Memory B cell (primary cell): ENCODE measurements at places on chromosomes 2 and 18.
A peak's percentile ranks its signal among the peaks of the same experiment; 100 is the strongest.

GRCh38 chr2:42368817-42369531 lies 8.0 kb upstream of the COX7A2L start:
- peaks cover 3% of the 10 kb centered on the region for H3K27me3 ChIP-seq
- DNase-seq = no peak
- H3K36me3 ChIP-seq = no peaks in the 10 kb centered on the region
- H3K4me3 ChIP-seq = no peak overlapping the region

GRCh38 chr2:33491441-33492084 lies 15.1 kb downstream of the RASGRP3 start:
- H3K27ac ChIP-seq = peak overlapping the region; percentile 79
- no peak for DNase-seq
- H3K36me3 ChIP-seq = peaks cover 14% of the 10 kb centered on the region
- no peaks in the 10 kb centered on the region for H3K27me3 ChIP-seq
- peak overlapping the region; percentile 53 for H3K4me3 ChIP-seq

DNA sequence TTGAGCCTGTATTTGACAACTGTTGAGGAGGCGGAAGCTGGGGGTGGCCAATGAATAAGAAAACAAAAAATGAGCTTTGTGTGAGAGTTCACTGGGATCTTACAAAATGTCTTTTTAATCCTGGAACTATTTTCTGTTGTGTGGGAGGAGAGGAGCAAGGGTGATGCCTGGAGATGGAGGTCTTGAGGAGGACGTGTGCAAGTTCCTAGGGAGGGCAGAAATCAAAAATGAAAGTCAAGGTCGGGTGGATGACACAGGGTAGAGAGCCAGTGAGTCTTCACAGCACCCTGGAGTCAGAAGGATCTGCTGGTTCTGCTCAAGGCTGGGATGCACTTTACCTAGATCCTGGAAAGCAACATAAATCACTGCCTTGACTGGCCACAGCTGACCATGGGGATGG lies 180.3 kb upstream of the PKDCC start:
- H3K4me1 ChIP-seq = peaks cover 4% of the 10 kb centered on the region
- H3K4me3 ChIP-seq = peak overlapping the region; percentile 49
- H3K27me3 ChIP-seq = peaks cover 10% of the 10 kb centered on the region
- no peak overlapping the region for H3K27ac ChIP-seq
- no peaks in the 10 kb centered on the region for H3K36me3 ChIP-seq
- DNase-seq = no peak

DNA sequence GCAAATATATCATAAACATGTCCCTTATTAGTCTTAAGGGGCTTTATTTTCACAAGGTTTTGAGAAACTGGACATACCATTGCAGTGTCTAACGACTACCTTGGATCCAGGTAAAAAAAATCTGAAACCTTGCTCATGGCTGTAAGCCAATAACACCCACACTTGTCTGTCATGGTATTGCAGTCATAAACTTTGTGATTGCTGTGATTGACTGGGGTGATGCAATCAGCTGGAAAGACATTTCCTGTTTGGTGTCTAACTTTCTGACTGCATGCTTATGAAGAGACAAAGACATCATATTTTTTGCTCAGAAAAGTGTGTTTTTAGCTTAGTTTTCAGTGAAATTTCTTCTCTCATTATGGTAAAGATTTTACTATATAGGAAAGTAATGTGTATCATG lies 635.0 kb downstream of the TSN start:
- no peaks in the 10 kb centered on the region for H3K27me3 ChIP-seq
- no peak overlapping the region for H3K4me3 ChIP-seq
- H3K4me1 ChIP-seq = no peaks in the 10 kb centered on the region
- no peaks in the 10 kb centered on the region for H3K36me3 ChIP-seq
- no peak overlapping the region for H3K27ac ChIP-seq
- no peak for DNase-seq

DNA sequence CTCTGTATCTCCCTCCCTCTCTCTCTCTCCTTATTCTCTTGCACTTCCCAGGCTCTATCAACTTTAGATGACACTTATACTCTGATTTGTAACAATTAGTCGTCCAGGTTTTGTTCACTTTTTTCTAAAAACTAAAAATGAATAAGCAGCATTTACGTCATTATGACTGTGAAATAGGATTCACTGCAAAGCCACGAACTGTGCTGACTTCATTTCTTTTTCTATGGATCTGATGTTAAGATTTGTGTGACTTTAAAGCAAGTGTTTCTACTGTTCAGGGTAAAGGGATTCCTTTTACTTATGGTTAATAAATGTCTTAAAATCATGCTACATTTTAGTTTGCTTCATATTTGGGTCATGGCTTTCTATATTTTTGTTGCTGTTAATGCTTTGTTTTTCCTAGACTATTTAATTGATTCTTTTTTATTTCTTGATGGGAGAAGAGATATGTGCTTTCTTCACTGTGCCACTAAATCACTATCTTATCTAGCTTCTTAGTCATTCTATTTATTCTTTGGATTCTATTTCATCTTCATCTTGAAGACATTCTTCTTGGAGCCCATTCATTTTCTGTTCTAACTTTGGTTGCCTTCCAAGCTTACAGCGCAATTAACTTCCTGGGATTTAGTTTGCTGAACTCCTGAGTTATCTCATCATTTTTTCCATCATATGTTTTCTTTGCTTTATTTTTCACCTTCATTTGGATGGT lies 480.4 kb upstream of the TRIB2 start:
- no peak for DNase-seq
- no peaks in the 10 kb centered on the region for H3K27me3 ChIP-seq
- no peak overlapping the region for H3K27ac ChIP-seq
- no peak overlapping the region for H3K4me3 ChIP-seq
- no peaks in the 10 kb centered on the region for H3K4me1 ChIP-seq

DNA sequence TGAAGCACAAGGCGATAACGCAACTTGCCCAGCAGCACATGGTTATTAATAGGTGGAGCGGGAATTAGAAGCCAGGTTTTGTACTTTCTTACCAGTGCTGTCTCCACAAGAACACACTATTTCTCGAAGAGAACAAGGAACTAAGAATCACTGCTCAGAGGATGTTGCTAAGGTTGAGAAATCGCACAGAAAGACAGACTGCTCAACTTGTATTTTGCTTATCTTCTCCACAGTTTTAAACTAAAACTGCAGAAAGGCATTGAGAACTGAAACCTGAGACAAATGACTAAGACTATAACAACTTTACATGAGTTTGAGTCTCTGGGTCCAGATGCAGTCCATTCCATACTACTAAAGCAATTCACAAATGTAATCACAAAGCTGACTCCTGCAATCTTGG lies 6.2 kb downstream of the PRKD3 start:
- H3K27me3 ChIP-seq = no peaks in the 10 kb centered on the region
- DNase-seq = no peak
- H3K36me3 ChIP-seq = peaks cover 5% of the 10 kb centered on the region

DNA sequence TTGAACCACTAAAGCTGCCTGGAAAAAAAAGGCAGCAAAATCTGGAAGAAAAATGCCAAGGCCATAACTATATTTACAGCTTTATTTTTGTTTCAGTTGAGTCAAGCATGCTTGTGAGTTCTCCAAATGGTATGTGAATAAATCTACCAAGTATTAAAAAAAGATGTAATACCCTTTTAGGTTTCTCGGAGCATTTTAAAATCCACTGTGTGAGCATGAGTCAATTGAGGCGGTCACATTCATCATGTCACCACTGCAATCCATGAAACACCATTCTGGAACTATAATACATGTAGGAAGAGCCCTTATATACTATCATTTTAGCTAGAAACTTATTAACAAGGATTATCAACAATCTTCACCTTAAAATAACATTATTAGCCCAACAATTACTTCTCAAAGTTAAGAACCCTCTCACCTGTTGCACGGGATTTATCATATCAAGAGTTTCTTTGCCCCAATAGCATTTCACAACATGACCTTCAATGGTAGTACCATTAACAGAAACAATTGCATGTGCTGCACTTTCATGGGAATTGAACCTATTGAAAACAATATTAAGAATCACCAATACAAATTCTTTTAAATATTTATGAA lies 24.2 kb upstream of the C2orf42 start:
- H3K36me3 ChIP-seq = peaks cover 20% of the 10 kb centered on the region
- no peak overlapping the region for H3K4me3 ChIP-seq
- peaks cover 2% of the 10 kb centered on the region for H3K4me1 ChIP-seq
- no peak for DNase-seq

- no peaks in the 10 kb centered on the region for H3K4me1 ChIP-seq
- no peaks in the 10 kb centered on the region for H3K27me3 ChIP-seq
- H3K4me3 ChIP-seq = no peak overlapping the region
- H3K27ac ChIP-seq = no peak overlapping the region
- H3K36me3 ChIP-seq = no peaks in the 10 kb centered on the region
- DNase-seq = no peak
Observed at GRCh38 chr2:6024784-6025183, 332.6 kb downstream of the SOX11 start.

- no peaks in the 10 kb centered on the region for H3K4me1 ChIP-seq
- H3K36me3 ChIP-seq = no peaks in the 10 kb centered on the region
- no peak overlapping the region for H3K27ac ChIP-seq
Observed at GRCh38 chr2:198880986-198881385, 576.8 kb downstream of the SATB2 start.

DNA sequence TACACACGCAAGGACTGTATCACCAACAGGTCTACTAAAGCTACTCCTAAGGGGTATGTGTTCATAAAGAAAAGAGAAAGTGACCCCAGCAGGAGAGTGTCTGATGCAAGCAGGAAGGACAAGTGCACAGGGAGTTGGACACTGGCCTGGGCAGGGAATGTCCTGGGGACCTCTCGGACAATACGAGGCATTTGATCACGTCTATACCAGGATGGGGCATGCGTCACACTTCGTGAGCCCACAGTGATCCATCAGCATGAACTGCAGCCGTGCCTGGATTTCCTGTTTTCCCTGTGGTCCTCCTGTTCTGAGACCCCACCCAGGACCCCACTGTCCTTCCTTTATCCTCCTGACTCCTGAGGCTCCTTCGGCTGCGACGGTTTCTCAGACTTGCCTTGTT lies 113.9 kb downstream of the HDAC4 start:
- peaks cover 14% of the 10 kb centered on the region for H3K27me3 ChIP-seq
- no peak for DNase-seq
- peaks cover 40% of the 10 kb centered on the region for H3K4me1 ChIP-seq
- no peak overlapping the region for H3K4me3 ChIP-seq
- H3K36me3 ChIP-seq = peaks cover 3% of the 10 kb centered on the region
- no peak overlapping the region for H3K27ac ChIP-seq

DNA sequence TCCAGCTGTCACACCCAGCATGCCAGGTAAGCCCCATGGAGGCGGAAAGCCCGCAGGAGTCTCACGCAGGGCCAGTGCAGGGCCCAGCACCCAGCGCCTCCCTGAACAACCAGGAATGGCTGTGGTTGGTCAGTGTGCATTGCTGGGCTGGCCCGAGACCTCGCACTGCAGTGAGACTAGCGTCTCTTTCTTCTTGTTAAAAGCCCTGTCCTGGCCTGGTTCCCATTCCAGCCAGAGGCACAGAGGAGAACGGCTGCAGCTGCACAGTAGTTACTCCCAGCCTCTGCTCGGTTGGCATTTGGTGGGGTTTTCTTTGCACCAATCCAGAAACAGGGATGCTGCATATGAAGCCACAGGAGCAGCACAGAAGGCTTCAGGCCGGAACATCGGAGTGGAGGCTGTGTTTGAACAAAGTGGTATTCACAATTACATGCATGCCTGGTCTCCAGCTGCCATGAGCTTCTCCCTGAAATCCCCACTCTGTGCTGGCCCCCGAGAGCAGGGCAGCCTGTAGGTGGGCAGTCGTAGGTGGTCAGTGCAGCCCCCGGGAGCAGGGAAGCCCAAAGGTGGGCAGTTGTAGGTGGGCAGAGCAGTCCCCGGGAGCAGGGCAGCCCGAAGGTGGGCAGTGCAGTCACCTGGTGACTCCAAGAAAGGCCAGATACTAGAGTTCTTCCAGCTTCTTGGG lies 163.7 kb upstream of the PXDN start:
- no peaks in the 10 kb centered on the region for H3K36me3 ChIP-seq
- H3K27ac ChIP-seq = no peak overlapping the region
- no peaks in the 10 kb centered on the region for H3K27me3 ChIP-seq
- no peak for DNase-seq
- no peaks in the 10 kb centered on the region for H3K4me1 ChIP-seq

DNA sequence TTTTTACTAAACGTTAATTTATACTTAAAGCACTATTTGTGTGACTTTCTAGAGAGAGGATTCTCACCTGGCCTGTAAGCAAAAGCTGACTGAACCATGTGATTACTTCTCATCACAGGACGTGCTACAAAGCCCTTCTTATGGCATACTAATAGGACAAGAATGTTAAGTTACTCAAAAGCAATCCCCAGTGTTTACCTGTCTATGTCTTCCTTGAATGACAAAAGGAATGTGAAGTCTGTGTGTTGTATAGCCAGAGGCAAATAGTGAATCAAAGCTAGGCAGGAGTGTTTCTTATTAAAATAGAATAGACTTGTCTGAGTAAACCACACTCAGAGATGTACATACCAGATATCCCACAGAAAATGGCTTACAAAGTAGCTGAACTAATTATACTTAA lies 1465.5 kb downstream of the SUCLG1 start:
- no peak for DNase-seq
- no peak overlapping the region for H3K27ac ChIP-seq
- no peaks in the 10 kb centered on the region for H3K27me3 ChIP-seq
- no peaks in the 10 kb centered on the region for H3K36me3 ChIP-seq
- H3K4me1 ChIP-seq = no peaks in the 10 kb centered on the region
- no peak overlapping the region for H3K4me3 ChIP-seq

DNA sequence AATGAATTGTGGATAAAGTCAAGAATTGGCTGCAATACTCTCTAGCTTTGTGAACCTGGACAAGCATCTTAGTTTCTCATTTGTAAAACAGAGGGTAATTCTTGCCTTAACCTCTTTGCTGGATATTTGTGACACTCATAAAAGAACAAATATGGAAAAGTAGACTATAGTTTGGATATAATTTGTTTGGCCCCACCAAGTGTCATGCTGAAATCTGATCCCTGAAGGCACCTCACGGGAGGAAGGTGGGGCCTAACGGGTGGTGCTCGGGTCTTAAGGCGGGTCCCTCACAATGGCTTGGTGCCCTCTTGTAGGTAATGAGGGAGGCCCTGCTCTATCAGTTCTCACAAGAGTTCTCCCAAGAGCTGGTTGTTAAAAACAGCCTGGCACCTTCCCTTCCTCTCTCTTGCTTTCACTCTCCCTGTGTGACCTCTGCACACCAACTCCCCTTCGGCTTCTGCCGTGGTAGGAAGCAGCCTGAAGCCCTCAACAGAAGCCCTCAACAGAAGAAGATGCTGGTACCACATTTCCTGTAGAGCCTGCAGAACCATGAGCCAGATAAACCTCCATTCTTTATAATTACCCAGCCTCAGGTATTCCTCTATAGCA lies 37.4 kb downstream of the ARL4C start:
- peaks cover 23% of the 10 kb centered on the region for H3K4me1 ChIP-seq
- no peaks in the 10 kb centered on the region for H3K27me3 ChIP-seq
- no peak overlapping the region for H3K4me3 ChIP-seq
- no peaks in the 10 kb centered on the region for H3K36me3 ChIP-seq
